ENCODE measurements at places on chromosomes 5 and 9.
A peak's percentile ranks its signal among the peaks of the same experiment; 100 is the strongest.

DNA sequence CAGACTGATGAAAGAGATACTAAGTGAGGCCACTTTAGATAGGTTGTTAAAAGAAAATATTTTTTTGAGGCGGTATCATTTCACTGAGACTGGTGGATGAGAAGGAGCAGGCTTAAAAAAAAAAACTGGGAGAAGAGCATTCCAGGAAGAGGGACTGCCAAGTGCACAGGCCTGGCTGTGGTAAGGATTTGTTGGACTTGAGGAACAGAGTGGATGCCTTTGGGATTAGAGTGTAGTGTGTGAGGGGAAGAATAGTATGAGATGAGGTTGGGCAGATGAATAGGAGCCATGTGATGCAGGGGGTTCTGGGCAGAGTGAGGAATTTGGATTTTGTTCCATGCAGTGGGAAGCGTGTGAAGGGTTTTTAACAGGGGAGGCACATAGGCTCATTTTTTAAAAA, 57.9 kb downstream of the PBX3 start:
- DNase-seq: peak; percentile 93

- DNase-seq: peak; percentile 67
These were observed 17.5 kb downstream of the WHRN start for GRCh38 chr9:114487607-114488300.

DNA sequence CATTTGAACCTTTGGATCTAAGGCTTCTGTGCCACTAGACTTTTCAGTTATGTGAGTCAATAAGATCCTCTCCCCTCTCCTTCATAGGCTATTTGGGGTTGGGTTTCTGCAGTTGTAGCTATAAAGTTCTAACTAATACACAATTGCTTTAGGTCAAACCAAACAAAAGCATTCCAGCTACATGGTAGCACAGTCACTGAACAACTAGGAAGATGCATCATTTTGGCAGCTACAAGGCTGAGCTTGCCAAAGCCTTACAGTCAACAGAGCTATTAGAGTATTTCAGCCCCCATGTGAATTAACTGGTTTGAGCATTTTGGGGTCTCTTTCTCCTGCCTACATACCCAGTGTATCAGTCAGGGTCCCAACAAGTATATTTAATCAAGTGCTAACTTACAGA, 234.6 kb downstream of the ZNF608 start:
- DNase-seq: no peak

- DNase-seq: no peak
These were observed 34.8 kb downstream of the TNFSF15 start for GRCh38 chr9:114770991-114771390.

DNA sequence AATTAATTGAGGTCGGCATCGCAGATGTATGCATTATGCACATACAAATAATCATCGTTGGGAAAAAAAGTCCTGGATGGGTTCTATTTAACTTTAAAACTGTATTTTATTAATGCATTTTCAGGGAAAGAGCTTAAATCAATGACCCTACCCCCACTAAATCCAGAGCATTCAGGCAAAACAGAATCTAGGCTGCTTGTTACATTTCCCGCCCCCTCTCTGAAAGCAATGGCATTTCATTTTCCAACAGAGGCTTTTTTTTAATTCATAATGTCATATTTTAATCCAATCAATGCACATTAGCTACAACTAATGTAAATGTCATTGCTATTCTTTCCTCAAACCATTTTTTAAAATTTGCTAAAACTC, 117.4 kb upstream of the GRIA1 start:
- DNase-seq: no peak

GRCh38 chr5:131386779-131387178, 122.9 kb downstream of the CDC42SE2 start:
- DNase-seq: no peak

DNA sequence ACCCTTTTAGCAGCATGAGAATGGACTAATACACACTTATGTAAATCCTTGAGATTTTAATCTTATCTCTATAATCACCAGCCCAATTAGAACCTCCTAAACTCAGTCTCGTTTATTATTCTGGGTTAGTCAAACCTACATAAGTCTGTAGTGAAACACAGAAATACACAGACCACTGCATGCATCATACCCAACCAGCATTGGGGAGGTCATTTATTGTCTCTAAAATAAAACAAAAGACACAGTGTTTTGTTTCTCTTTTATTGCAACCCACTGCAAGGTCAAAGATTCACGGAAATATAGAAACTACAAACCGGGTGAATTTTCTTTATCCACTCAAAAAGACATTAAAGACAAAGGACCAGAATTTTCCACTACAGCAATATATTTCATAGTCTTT, 188.1 kb upstream of the EFNA5 start:
- DNase-seq: no peak

DNA sequence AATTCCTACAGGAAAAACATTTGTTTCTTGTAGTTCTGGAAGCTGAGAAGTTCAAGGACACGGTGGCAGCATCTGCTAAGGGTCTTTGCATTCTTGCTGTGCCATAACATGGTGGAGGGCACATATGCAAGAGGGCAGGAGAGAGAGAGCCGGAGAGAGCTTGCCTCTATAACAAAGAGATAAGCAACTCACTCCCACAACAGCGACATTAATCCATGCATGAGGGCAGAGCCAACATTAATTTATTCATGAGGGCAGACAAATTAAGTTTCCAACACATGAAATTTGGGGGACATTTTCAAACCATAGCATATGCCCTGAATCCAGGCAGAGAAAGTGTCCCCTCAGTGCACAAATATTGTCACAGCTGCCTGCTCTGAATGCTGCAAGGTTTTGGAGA, 4.4 kb upstream of the GTF3C5 start:
- DNase-seq: no peak

DNA sequence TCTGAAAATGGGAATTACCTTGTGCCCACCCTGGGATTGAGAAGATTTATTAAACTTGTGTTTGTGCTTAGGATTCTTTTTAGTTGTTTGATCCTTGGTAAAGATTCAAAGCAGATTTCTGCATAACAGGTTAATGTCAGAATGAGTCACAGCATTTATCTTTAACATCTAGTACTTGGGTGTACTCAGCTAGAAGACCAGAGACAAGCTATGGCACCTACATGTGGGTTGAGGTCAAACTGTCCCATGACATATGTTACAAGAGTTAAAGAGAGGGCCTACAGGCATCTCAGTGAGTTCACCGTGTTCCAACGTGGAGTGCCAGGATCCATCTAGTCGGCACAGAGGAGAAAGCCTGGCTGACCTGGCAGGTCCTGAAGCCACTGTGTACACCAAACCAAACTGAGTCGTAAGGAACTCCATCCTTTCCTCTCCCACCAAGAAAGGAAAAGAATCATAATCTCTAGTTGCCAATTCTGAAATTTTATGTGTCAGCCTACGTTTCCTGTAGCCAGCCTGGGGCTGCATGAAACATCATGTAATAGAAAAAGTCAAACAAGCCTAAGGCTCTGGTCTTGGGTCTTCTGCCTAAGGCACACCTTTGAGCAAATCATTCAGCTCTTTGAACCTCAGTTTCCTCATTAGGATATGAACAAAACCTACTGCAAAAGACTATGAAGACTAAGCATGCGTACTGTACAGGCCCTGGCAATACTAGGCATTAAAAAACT, 73.7 kb downstream of the RCL1 start:
- DNase-seq: no peak

DNA sequence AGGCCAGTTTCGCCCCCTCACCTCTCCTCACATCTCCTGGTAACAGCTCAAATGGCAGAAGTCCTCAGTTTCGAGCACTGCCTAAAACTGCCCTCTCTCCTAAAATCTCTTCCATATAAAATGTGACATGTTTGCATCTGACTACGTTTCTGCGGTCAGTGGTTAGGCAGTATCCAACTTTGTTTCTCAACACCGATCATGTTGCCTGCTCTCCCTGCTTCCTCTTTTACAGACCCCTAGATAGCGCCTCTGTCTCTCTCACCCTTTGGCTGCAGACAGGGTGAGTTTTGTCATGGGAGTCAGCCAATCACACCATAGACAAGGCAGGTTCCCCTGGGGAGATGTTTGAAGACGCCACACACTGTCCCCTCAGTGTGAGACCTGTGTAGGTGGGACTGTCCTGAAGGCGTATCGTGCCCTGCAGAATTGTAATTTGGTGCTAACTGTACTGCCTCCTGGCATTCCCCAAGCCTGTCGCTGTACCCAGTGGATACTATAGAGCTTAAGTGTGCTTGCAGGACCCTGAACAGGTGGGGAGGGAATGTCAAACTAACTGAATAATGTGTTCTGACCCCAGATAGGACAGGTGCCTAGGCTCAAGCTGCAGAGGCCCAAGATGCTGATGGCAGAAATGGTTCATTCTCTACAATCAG, 1.1 kb downstream of the HEXB start:
- DNase-seq: peak; percentile 51

GRCh38 chr5:170534177-170534576, 30.4 kb downstream of the KCNIP1 start:
- no peak for DNase-seq

- no peak for DNase-seq
These were observed 60.0 kb downstream of the ZNF608 start for GRCh38 chr5:124686239-124687004.

DNA sequence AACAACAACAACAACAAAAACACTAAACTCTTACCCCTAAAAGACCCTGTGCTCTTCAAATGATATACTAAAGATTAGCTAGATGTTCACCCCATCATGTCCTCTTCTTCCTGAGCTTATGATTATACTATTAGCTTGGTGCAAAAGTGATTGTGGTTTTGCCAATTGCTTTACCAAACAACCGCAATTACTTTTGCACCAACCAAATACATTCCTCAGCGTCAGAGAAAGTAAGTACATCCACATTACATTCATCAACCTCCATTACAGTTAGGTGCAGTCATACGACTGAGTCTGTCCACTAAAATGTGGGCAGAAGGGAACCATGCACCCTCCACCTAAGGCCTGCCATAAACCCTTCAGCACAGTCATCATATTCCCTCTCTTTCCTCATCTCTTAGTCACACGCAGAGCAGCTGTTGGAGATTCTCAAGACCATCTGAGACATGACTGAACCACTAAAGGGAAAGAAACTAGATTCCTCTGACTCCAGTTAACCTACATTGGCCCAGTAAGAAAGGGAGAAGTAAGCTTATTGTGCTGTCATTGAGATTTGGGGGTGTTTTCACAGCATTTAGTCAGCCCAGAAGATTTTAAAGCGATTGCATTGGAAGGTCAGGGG, 181.6 kb upstream of the TLE4 start:
- DNase-seq: peak; percentile 78

GRCh38 chr9:5971740-5972139, 43.7 kb downstream of the RANBP6 start:
- peak; percentile 50 for DNase-seq

All from AG10803 (cell line).